ENCODE measurements at places on chromosomes 11 and 22.

DNA sequence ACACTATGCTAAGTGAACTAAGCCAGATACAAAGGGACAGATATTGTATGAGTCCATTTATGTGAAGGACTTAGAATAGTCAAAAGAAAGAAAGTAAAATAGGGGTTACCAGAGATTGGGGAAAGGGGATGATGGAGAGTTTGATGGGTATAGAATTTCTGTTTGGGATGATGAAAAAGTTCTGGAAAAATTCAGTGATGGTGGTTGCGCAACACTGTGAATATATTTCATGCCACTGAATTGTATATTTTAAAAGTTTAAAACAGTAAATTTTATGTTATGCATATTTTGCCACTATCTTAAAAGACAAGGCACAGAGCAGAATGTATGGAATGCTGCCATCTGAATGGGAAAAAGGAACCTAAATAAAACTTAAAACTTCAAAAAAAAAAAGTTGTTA is 29.2 kb downstream of the TESMIN start:
- no peak for DNase-seq

DNA sequence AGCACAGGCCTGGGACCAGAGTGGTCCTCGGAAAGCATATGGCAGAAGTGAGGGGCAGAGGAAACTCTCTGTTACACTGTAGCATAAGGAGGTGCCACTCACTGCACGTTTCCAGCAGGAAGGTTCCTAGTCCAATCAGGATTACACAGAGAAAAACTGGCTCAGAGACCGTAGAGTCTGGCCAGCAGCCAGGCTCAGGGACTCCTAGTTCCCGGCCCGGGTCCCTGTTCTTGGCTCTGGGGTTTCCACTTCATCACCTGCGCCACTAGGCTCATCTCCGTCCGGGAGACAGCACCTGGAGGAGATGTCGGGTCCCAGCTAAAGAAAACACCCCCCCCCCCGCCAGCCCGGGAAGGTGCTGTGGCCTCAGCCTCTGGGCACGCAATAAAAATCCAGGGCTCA is 1.1 kb downstream of the TTLL12 start:
- no peak for DNase-seq

GRCh38 chr22:37188901-37189466 is 937 bp upstream of the C1QTNF6 start:
- no peak for DNase-seq

- DNase-seq: no peak
Measured at GRCh38 chr22:50376085-50376651, 33.0 kb downstream of the PPP6R2 start.

DNA sequence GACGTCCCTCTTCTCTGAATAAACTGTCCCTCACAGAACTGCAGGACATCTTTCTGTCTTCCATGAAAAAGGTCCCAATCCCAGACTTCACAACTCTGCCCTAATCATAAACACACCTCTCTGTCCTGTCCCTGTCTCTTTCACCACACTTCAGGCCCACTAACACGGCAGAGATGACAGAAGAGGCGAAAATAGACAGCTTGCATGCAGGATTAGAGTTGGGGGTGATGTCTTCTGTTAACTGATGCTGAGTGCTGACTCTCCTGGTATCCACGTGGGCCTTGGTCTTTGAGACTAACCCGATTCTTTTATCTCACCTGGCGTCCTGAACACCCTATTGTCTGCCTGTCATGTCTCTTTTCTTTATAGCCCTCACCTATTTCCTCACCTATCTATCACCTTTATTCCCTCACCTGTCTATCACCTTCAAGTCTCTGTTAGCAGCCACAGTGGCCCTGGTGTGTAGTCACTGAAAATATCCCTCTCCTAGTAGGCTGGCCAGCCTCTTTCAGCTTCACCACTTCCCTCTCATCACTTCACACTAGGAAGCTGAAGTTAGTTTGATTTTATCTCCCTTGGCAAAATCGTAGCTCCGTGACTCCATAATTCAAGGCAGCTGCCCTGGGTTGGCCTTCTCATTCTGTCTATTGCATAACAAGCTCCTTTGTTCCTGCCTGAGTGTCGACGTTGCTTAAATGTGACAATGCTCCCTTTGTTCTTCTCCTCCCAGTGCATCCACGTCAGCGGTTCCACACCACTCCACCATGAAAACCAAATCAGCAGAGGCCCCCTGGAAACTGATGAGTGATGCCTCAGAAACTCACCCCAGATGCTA is 30.6 kb upstream of the DRD2 start:
- peak; percentile 43 for DNase-seq

- DNase-seq: no peak
Measured at GRCh38 chr11:35583126-35583525, 35.1 kb upstream of the FJX1 start.
